Kasumi-1 (cell line): ENCODE measurements at places on chromosomes 2 and 18.
A peak's percentile ranks its signal among the peaks of the same experiment; 100 is the strongest.

DNA sequence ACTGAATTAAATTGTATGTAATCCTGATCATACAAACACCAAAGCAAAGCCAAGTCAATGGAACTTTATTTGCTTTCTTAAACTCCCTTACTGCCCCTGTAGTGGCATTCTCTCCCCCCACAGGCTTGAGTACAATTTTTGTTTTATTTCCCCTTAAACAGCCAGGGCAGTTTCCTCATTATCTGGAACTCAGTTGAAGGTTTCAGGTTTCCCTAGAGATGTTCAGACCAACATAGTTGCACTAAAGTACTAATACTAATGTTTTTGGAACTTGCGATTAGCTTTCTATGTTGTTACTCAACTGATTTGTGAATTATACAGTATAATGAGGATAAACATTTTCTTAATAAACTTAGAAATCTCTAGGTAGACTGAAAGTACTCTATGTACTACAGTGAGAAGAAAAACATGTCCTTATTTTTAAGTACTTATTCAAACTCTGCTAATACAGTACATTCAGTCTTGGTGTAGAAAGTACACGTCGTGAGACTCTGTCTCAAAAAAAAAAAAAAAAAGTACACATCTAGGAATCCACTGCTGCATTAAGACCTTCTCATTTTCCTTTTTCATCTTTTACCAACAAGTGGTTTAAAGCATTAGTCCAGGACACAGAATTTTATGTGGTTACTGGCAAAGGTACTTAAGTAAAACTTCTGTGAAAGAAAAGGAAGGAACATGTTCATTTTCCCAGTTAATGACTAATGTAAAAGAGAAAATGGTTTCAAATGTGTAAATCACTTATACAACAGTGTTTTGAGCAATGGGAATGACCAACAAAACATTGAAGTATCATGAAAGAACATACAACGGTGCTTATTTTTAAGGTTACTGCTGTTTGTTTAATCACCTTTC, 209.5 kb upstream of the SMAD7 start:
- DNase-seq: peak; percentile 20

DNA sequence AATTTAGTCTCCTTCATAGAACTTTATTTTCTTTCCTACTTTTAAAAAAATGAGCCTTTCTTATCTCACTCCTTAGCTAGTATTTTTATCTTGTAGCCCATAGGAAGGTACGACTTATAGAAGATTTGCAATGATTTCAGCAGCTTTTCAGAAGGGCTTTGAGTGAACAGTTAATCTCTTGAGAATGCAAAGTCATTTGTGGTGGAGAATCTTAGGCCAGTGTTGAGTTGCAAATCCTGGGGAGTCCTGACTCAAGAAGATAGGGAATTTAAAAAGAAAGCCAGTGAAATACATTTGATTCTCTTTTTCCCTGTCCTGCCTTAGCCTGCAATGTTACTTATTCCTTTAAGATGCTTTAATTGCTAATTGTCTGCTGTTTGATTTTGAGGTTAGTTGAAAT, 33.6 kb downstream of the LYPD6 start:
- DNase-seq: no peak

- DNase-seq: no peak
Observed at GRCh38 chr18:72181241-72181764, 362.8 kb downstream of the CBLN2 start.

DNA sequence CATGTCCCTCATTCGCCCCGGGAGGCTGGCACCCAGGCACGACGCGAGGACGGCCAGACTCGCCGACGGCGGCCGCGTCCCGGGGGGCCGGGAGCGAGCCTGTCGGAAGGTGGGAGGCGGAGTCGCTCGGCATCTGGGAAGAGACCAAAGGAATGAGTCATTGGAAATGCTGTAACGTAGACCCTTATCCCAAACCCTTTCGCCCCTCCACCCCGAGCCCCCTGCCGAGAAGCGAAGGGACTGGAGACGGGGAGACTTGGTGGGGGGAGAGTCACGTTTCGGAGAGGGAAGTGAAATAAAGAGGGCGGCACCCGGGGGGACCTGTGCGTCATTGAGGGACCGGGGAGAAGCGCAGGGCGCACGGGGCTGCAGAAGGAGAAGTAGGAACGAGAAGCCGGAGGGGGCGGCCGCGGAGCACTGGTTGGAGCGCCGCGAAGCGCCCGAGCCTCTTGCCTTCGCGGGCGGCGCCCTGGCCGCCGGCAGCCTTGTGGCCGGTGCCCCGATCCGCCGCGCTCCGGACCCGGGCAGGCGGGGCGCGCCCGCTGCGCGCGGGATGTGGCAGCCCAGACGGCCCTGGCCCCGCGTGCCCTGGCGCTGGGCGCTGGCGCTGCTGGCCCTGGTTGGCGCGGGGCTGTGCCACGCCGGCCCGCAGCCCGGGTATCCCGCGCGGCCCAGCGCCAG, at the start of gene EMILIN2:
Gene EMILIN2 (plus strand): TSS at position 371 of the 681 bp plus-strand sequence. CDS start 183 bp downstream, at position 554.
- DNase-seq: no peak

GRCh38 chr2:179985163-179985820, 21.8 kb downstream of the CWC22 start:
- no peak for DNase-seq

- no peak for DNase-seq
Observed at GRCh38 chr2:128464456-128464855, 145.8 kb upstream of the HS6ST1 start.

DNA sequence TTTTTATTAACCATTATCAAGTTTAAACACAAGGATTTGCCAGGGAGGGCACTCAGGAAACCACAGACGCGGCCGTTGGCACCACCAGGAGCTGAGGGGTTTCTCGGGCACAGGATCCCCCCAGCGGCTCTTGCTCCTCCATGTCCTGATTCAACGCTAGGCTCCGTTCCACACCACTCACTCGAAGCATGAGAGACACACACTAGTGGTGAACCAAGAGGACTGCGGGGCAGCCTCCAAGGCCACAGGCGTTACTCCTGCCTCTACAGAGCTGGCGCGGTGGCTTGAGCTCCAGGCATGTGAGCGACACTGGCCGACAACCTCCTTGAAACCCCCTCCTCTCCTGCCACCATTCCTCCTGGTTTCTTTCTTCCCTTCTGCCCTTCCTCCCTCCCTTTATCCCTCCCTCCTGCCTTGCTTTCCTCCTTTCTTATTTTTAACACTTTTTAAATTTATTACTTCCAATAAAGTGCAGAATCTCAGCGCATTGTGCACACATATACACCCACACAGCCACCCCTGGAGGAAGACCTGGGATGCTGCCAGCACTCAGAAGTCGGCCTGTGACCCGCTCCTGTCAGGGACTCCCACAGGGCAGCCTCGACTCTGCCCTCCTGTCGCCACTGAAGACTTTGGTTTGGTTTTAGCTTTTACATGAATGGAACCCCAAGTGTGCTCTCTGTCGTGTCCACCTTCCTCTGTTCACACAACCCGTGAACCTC, 21.7 kb downstream of the COX7A2L start:
- DNase-seq: no peak
